Astrocyte of the hippocampus (primary cell): ENCODE measurements at places on chromosomes 7 and 10.

DNA sequence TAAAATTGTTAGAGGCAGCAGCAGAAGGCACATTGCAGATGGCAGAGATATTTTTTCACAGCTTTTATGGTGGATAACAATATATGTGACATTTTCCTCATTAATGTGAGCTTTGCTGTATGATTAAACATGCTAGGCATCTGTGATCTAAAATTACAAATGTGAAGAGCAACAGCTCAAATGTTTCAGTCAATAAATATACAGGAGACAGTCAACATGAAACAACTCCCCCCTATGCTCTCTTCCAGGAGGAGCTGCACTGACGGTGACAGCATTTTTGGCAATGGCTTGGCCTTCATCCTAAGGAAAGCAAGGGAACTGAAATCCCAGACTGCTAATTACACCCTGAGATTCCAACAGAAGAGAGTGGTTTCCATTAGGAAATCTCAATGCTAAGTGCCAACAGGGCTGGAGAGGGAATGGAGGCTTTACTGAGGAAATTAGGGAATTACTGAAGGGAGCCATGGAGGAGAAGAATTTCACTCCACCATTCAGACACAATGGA, 51.4 kb upstream of the GRB10 start:
- DNase-seq, result no peak

DNA sequence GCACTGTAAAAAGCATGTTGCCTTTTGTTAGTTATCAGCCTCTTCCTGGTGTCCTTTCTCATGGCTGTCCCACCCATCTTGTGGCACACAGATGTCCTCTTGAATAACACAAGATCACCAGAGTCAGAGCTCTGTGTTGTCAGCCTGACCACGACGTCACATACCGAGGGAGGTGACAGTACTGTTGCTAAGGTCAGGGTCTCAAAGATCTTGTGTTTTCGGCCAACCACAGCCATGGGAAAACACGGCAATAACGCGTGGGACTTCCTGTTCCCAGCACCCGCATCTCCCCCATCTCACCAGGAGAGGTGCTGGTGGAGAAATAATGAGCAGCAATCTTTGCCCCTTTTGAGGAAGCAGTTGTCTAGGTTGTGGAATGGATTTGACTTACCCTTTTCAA, 40.4 kb downstream of the NPVF start:
- DNase-seq, result no peak

- DNase-seq, result no peak
Measured at GRCh38 chr10:128744811-128745305, 618.6 kb upstream of the MKI67 start.

DNA sequence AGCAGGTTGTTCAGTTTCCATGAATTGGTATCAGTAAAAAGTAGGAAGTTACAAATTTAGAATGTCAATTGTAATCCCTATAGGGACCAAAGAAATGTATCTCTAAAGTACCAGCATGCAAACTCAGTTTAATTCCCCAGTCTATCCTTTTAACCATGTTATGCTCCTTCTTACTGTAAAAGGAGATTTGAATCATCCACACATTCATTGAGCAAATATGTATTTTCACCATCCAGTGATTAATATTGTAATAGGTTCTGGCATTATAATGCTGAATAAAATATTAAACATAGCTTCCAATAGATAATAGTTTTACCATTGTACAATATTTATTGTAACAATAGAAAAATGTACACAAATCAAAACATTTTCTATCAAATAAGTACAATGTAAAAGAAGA, 228.2 kb upstream of the SEMA3A start:
- DNase-seq, result no peak

GRCh38 chr7:116952635-116953371, 498 bp upstream of the ST7 start:
- no peak for DNase-seq

DNA sequence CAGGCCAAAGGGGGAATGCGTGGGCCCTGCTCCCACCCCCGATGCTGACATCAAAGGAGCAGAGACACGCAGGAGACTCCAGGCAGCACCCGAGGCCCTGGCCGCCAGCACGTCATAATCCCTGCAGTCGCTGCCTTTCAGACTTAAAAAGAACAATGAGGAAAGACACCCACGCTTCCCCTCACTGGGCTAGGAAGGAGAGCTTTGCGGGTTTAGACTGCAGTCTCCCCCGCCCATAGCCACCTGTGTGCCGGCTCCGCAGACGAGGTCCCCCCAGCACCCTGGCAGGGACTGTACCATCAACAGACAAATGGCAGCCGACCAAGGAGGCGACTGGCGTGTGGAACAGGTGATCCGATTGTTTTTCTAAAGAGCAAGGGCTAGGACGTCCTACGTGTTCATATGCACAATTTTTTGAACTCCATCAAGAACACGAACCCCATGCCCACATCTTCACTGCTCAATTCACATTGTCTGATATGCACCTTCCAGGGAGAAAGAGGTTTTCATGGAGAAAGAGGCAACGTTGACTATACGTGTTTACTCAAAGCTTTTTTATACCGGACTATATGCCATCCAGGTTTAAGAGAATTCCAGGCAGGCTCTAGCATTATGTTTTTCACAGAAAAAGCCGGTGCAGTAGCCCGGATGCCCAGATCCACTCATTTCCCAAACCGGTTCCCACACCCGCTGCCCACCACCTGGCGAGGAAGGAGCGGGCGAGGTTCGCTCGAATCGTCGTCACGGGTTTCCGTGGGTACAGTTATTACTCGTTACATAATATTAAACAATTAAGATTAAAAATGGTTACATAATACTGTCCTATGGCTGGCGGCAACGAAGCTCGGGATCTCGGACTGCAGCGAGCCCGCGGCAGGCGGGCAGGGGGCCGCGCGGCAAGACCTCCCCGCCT, 1.1 kb downstream of the GRB10 start:
- DNase-seq, result no peak

DNA sequence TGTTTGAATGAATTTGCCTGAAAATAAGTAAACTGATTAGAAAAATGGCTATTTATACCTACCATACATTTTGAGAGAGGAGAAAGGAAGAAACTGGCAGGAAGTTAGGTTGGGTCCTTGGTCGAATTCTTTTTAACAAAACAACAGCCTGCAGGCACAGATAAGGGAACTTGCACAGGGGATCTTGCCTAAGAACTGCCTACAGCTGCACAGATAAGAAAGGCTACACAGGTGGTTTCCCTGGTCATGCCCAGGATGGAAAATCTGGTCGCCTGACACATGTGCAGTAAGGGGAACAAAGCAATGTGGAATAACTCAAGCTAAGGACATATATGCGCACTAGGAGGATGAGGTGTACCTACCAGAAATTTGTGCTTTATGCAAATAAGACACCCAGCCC, 732.1 kb upstream of the POT1 start:
- DNase-seq, result no peak

GRCh38 chr10:218798-219197, 83.5 kb downstream of the ZMYND11 start:
- no peak for DNase-seq

DNA sequence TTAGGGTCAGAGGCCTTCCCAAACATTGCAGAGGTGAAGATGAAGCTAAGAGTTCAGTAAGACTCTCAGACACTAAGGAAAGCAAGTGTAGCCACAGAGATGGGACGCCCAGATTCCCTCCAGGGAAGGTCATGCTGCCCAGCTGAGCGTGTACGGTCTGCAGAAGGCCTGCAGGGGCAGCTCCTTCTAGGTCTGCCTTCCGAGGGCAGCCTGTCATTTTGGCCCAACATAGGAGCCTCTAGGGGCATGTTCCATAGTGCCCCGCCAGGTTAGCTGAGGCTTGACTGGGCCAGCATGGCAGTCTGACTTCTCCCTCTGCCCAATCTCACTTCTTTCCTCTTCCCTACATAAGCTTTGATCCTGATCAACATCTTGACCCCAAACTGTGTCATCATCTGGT, 130.7 kb downstream of the PIP4K2A start:
- DNase-seq, result no peak

DNA sequence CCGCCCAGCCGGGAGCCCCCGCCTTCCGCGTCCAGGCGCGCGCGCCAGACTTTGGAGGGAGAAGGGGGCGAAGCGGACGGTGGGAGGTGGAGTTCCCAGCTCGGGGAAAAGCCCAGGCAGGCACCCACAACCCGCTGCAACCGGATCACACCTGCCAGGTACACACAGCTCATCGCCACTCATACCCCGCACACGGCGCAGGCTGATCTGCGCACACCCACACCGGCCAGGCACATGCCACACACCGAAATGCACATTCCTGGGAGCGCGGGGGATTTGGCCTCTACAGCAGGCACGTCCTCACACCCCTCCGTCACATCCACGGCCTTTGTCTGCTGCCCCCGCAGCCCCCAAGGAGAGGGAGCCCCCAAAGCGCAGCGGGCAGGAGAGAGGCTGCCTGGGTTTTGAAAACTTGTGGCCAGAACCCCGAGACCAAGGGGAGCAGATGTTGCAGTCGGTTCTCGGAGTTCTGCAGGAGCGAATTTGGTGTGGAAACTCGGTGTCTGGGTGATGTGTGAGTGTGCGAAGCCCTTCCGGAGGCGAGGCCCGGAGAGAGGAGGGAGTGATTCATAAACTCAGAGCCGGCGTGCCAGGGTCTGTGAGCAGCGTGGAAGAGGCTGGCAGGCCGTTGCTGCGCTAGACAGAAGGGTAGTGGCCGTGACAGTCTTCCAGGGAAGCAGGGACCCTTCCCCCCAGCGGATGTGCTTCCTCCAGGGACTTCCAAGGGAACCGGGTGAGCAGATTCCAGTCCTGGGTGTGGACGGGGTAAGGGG, 734 bp downstream of the CHST3 start:
- DNase-seq, result peak; percentile 82

GRCh38 chr7:150953061-150953997, 24.8 kb downstream of the KCNH2 start:
- DNase-seq, result no peak

GRCh38 chr7:1993031-1993695, 239.6 kb downstream of the MAD1L1 start:
- no peak for DNase-seq

DNA sequence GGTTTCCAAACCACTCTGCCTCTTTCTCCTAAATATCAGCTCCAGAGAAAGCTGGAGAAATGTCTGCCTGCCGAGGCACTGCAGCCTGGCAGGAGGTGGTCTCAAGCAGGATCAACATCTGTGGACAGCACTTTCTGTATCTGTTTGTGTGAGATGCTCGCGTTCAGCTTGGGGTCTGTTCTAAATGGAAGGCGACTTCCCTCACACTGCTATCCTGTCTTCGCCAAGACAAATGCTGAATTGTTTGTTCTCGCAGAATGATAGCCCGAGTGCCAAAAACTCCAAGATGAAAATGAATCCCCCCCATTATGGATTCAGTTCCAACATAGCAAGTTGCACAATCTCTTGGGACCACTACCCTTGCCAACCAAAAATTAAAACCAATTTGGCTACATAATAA, 72.2 kb upstream of the PALS2 start:
- no peak for DNase-seq
